Stimulated activated CD8-positive, alpha-beta memory T cell treated with anti-CD3 and anti-CD28 coated beads, Interleukin-7, amount 100 ng/mL, for 4 hours (primary cell): ENCODE measurements at places on chromosomes 7 and 10.

DNA sequence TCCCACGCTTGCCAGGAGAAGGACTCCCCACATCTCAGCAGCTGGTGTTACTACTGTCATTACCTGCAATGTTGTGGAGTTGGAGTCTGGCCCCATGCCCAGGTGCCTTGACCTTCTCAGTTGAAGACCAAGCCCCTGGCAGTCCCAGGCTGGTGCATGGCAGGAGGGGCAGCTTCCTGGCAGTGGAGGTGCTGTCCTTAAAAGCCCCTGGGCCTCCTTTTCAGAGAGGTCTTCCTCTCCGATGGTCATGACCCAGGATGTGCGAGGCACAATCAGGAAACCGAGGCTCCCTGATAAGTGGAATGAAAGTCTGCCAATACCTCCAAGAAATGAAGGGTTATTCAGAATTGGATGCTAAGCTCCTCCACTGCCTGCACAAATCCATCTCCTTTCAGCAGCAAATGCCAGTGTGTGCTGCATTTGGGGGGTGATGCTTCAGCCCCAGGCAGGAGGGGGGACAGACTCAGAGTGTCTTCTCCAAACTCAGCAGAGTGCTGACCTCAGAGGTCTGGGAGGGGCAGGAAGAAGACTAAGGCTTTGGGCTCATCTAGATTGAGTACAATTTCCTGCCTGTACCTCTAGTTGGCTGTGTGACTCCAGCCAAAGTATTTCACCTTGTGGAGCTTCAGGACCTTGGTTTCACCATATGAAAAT is 97.0 kb upstream of the DDC start:
- no peak for DNase-seq

DNA sequence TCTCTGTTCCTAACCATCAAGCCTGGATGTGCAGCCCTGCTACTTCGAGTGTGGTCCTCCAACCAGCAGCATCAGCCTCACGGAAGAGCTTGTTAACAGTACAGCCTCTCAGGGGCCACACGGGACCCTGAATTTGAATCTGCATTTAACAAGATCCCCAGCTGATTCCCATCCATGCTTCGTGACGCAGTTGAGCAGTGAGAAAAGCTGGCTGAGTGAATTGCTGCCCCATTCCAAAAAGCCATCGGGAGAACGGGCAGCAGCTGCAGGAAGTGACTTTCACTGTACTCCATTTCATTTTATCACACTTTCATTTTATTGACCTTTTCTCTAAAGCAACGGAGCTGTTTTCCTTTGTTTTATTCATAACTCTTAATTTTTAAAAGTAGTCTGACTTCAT is 22.5 kb downstream of the FAM171A1 start:
- DNase-seq: no peak

DNA sequence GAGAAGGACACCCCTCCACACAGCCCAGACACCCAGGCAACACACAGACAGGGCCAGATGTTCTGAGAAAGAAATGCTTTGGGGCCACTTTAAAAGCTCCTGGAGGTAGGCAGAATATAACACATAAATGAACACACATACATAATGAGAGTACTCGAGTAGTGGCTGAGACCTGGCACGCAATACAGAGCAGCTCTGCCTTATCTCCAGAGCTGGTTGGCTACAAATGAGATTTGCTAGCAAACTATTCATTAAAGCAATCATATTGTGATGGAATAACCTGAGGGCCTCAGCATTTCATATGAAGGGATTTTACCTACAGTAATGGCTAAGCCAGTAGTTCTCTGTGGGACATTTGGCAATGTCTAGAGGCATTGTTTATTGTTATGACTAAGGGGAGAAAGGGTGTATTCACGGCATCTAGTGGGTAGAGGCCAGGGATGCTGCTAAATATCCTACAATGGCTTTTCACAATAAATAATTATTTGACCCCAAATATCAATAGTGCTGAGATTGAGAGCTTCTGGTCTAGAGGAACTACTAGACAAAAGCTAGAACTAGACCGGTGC is 5.5 kb upstream of the IMPDH1 start:
- no peak for DNase-seq

DNA sequence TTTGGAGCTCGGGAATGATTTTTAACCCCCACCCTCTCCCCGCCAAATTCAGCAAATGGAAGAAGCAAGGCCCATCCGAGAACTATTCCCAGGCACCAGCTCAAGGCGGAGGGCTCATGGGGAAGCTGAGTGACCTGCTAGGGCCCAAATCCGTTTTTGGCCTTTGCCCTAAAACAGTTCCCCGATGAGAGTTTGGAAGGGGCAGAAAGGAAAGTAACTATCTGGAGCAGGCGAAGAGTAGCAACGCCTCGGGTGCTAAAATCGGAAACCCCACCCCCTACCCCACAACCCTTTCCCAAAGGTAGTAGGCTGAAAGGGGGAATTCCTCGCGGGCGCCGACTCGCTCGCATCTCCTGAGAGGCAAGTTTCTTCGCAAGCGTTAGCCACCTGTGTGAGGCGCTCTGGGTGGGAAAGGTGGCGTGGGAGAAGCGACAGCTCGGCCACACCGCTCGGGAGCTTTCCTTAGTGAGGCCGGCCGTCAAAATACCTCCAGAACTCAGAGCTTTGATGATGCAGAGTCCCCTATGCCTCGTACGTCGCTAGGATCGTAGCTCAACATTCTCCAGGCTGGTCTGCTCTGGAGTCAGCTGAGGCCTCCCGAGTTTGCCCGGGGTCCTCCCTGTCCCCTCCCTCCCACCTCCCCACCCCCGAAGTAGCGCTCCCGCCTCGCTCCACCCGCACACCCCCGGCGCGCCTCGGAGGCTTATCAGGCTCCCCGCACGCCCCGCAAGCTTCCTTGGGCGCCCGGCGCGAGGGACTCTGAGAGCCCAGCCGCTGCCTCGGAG is 642 bp upstream of the PRKG1 start:
- DNase-seq: no peak

- no peak for DNase-seq
These were observed 30.5 kb upstream of the FBXW4 start for GRCh38 chr10:101725296-101726114.

- DNase-seq: no peak
These were observed 37.0 kb upstream of the NRF1 start for GRCh38 chr7:129574487-129574886.
